ENCODE measurements at places on chromosomes 6 and 20.

- DNase-seq: peak; percentile 73
These were observed 22.3 kb upstream of the RPP40 start for GRCh38 chr6:5025911-5026819.

DNA sequence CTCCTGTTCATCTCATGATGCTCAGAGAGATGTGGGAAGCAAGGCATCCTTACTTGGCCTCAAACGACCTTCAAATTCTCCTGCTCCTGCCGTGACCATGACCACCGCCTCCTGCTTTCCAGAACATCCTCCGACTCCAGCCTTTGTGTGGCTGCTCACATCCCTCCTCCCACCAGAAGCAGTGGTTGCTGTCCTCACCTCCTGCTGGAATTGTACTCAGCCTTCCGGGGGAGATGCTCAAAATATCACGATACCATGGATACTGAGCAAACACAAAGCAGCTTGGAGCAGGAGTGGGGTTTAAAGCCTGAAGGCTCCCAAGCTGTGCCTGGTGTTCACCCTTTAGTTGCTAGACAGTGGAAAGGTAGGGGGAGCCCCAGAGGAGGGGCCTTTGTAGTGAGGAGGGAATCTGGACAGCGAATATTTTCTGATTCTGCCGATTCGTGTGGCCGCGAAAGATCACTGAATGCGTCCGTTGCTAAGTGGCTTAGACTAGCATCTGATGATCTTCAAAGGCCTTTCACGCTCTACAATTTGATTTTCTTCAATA, 9.3 kb upstream of the DUSP22 start:
- DNase-seq: no peak

- DNase-seq: no peak
These were observed 67.0 kb upstream of the FRMD1 start for GRCh38 chr6:168145747-168146596.

- DNase-seq: no peak
These were observed 173.7 kb upstream of the LRFN2 start for GRCh38 chr6:40760887-40761286.

GRCh38 chr20:4192378-4193068, 177.2 kb upstream of the RNF24 start:
- no peak for DNase-seq

- no peak for DNase-seq
These were observed 585.6 kb downstream of the DHX35 start for GRCh38 chr20:39547546-39548408.

GRCh38 chr6:158031381-158032353, 50.0 kb downstream of the SYNJ2 start:
- DNase-seq: peak; percentile 92

DNA sequence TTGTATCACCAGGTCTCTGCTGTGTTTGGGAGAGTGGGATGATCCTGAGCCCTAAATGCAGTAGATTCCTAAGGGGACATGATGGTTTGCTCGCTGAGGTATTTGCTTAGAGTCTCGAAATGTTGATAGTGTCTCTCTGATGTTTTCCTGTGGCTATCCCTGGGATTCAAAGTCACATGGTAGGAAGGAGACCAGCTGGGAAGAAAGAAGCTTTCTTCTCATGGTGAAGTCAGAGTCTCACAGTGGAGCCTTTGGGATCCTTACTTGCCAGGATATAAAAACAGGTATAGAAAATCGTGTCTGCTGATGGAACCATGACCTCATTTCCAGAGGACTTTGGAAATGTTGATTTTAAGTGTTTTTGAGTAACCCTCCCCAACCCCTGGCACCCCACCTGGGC, 259.3 kb upstream of the SUPT3H start:
- no peak for DNase-seq

DNA sequence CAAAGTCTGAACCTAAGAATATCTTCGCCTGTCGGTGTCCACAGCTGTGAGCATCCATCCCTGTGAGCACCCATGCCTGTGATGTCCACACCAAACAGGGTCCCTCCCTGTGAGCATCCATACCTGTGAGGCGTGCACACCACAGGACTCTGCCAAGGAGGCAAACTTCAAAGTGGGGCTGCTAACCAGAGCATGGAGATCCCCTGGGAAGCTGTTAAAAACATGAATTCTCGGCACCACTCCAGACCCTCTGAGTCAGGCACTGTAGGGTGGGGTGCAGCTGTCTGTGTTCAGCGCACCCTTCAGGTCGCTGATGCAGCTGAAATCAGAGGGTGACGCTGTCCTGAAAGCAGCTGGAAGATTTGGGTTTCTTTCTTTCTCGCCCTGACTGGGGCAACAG, 85.4 kb upstream of the NXT1 start:
- no peak for DNase-seq

DNA sequence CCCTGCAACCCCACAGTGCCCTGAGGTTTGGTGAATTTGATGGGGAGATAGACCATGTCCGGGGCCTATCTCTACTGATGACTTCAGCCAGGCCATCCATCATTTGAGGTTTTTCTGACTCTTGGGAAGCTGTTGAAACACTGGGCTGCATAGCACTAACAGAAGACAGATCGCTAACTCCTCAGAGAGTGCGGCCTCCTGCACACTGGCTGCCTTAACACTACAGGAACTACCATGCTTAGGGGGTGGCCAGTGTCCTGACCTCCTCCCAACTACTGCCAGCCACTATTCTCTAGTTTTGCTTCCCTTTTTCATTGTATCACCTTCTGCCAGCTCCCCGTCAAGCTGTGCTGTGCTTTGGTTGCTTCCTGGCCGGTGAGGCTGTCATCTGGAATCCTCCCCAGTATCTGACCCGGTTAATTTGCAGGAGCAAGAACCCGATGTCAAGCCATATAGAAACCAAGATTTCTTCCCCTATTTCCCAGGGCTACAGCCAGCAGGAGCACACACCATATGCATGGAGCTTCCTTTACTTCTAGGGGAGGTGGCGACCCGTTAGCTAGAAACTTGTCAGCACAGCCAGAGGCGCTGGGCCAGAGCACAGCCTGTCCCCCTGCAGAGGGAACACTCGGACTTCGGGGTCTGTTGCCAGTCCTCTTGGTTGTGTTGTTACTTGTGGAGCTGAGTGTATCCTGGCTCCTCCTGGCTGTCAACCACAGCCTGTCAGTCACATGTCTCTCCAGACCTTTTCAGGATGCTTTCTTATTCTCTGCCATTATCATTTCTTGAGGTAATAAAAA, 57.3 kb upstream of the TRAF3IP2 start:
- DNase-seq: peak; percentile 39

DNA sequence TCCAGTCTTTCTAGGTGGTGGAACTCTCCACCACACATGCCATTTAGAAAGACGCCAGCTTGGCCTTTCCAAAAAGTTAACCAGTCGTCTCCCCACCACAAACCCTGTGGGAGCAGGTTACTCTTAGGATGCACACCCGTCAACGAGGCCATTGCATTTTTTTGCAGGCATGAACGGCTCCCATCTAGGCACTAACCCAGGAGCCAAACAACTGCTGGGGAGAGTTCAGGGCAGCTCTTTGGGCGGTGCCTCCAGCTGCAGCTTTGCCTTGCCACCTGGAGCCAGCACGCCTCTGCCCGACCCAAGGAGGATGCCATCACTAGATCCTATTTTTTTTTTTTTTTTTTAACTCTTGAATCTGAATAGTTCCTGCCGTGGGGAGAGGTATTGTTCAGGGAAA, 39.9 kb downstream of the TBC1D7 start:
- DNase-seq: no peak

DNA sequence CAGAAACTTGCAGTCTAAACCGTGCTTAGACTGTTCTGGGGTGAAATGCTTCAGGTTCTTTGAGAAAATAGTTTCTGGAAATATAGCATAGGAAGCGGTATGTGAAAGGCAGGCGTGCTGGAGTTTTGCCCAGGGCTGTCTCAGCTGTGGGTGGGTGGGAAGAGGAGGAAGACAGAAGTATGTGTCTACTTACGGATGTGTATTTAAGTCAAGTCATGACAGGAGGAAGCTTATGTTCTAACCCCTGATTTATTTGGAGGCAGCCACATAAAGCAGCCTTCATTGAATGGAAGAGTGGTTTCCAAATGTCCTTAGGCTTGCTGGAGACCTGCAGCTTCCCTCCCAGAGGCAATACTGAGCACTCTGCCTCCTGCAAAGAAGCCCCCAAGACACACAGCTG, 345.8 kb upstream of the PRND start:
- DNase-seq: no peak

- DNase-seq: no peak
These were observed 1175.3 kb upstream of the GJE1 start for GRCh38 chr6:140957386-140957785.

DNA sequence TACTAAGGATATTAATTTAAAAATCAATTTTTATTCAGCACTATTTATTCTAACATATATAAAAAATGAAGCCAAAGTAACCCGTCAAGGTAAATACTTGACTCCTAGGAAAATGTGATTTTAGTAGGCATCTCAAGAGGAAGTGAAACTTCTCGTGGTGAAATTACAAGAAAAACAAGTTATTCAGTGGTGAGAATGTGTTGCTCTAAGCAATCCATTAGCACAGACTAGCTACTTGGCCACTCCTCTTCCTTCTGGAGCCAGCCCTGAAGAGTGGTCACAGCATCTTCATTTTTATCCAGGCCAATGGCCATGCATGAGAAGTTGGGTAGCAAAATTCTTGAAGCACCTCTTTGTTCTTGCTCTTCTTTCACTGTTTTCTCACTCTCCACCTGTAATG, 40.4 kb upstream of the GFRAL start:
- DNase-seq: no peak

DNA sequence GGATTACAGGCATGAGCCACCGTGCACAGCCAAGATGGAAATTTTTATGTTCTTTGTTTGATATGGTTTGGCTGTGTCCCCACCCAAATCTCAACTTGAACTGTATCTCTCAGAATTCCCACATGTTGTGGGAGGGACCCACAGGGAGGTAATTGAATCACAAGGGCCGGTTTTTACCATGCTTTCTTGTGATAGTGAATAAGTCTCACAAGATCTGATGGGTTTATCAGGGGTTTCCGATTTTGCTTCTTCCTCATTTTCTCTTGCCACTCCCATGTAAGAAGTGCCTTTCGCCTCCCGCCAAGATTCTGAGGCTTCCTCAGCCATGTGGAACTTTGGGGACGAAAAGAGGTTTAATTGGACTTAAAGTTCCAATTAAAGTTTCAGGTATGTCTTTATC, 14.6 kb downstream of the EEF1A1 start:
- no peak for DNase-seq

DNA sequence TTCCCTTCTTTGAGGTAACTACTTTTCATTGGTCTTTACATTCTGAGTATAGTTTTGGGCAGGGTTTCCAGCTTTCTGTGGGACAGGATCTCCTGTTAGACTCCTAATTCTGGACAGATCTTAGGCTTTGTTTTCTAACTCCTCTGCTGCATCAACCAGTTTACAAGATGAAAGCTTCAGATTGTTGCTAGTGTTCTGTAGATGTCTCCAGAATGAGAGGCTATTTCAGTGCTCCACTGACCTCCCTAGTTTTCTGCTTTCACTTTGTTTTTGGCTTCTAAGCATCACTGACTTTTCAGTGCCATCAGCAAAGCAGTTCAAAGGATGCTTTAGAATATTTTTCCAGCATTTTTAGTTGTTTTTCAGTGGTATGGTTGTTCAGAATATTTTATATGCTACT, 101.4 kb downstream of the LIN28B start:
- DNase-seq: no peak

- DNase-seq: no peak
These were observed 15.0 kb downstream of the ESR1 start for GRCh38 chr6:151822252-151823111.

GRCh38 chr6:36368921-36369865, 18.3 kb downstream of the ETV7 start:
- peak; percentile 92 for DNase-seq

DNA sequence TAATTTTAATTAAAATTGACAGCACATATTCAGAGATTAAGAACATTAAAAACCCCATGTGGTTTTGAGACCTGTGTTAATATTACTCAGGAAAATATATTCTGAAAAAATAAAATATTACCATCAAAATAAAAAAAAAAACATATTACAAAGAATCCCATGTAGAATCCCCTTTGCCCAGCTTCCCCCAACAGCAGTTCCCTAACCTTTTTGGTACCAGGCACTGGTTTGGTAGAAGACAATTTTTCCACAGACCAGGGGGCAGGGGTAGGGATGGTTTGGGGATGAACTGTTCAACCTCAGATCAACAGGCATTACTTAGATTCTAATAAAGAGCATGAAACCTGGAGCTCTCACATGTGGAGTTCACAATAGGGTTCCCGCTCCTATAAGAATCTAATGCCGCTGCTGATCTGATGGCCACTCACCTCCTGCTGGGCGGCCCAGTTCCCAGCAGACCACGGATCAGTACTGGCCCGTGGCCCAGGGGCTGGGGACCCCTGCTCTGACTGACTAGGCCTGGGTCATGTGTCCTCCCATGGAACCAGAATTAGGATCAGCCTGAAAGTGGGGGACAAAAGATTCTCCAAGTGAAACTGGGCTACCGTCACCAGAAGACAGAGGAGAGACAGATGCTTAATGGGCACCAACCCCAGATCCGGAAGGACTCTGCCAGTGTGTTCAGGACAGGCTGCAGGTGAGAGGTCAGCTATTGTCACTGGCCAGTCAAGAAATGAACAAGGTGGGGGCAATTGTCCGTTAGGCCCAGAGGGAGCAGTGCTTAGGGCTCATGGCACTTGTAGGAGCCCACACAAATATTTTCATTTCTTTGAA, 235.5 kb downstream of the PREX1 start:
- DNase-seq: no peak

DNA sequence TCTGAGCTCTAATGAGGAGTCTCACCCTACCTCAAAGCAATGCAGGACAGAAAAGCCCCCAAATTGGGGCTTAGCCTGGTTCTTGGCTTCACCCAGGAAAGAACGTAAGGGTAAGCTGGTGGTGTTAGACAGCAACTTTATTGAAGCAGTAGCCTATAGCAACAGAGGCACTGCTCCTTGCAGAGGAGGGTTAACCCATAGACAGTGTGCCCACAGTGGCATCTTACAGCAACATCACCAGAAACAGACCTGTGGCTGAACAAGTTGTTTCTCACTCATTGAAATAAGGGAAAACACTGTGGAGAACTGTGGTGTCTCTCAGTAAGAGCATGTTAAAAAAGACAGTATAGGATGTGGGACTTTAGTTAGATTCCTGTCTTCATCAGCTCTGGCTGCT, 80.4 kb upstream of the SPTLC3 start:
- DNase-seq: no peak

GRCh38 chr6:62923728-62924127, 287.5 kb upstream of the FKBP1C start:
- DNase-seq: no peak

DNA sequence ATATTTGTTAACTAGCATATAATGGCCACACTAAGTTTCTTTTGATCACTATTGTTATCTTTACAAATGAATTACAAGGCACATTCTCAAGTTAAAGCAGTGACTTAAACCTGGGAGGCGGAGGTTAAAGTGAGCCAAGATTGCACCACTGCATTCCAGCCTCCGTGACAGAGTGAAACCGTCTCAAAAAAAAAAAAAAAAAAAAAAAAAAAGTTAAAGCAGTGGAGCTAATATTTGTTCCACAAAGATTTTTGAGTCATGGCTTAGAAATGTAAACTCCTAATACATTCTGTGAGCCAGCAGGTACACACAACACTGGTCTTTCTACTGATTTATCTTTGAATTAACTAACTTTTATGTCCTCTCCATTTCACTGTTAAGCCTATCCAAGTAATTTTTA, 221.7 kb upstream of the HTR1E start:
- DNase-seq: no peak

- DNase-seq: peak; percentile 58
These were observed 1.7 kb downstream of the ULBP1 start for GRCh38 chr6:149965194-149966020.

- DNase-seq: no peak
These were observed 376.1 kb downstream of the UTRN start for GRCh38 chr6:144661116-144661806.

GRCh38 chr20:59289994-59290393, 10.4 kb upstream of the EDN3 start:
- DNase-seq: no peak

GRCh38 chr6:109834131-109834530, 143.0 kb downstream of the FIG4 start:
- peak; percentile 55 for DNase-seq
